Stimulated activated CD8-positive, alpha-beta memory T cell treated with anti-CD3 and anti-CD28 coated beads, Interleukin-2, amount 100 ng/mL, for 1 hour (primary cell): ENCODE measurements at places on chromosomes 6 and 20.

GRCh38 chr20:37921341-37921929 is 18.5 kb downstream of the VSTM2L start:
- DNase-seq: no peak

- no peak for DNase-seq
These were observed 533.8 kb upstream of the ID4 start for GRCh38 chr6:19303383-19303782.

GRCh38 chr20:32963176-32963575 is 41.1 kb downstream of the SUN5 start:
- DNase-seq: no peak

DNA sequence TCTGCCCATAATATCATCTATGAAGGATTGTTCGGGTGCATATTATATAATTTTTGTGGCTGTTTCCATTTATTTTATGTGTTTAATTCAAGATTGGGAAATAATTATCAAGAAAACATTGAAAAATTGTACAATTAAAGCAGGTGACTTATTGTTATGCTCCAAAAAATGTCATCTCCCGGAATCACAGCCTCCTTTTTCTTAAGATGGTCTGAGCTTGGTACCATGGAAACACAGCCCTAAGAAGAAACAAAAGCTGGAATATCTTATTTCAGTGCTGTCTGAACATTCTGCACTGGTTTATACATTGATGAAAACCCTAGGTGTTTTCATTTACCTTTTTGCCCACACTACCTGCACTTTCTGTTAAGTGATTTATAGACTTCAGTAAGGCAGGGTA is 367.2 kb downstream of the ARHGAP18 start:
- no peak for DNase-seq

DNA sequence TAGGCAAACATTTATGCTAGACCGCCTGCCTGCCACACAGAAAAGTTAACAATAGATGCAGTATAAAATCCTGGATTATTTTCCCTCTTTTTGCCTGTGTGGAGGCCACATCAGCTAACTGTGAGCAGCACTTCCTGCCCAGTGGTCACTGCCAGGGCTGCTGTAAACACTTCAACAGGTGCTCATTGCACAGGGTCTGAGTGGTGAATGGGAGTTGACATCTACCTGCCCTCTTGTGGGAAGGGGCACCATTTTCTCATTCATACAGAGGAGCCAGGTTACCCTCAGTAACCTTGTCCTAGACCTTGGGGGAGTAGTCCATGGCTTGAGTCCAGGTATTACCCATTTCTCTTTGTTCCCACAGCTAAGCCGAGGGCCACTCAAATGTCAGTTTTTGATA is 235.3 kb downstream of the TMEM242 start:
- no peak for DNase-seq

- DNase-seq: no peak
These were observed 4.8 kb downstream of the F13A1 start for GRCh38 chr6:6315660-6316059.

- no peak for DNase-seq
These were observed 563.8 kb downstream of the COL12A1 start for GRCh38 chr6:74642101-74642500.

DNA sequence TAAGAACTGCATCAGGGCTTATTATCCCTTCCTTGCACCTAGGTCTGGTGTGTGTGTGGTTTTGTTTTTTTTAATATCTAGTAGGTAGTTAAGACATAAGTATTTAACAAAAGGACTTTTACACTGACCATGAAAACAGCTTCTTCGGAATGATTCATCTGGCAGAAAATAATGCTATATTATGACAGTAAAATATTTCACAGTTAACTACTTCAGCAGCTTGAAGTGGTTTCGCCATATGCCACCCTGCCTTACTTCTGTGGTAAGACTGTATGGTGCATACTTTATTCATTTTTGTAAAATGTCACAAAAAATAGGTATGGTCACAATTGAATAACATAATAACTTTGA is 858 bp upstream of the PTPRK start:
- no peak for DNase-seq
